ENCODE measurements at places on chromosomes 12 and 14. TPM values are rescaled to one million over a fixed set of nuclear protein-coding genes. Genes with fewer than 3 reads are reported as not detected.

PA2G4 gene
- polyA plus RNA-seq = 193 TPM

RERG gene
- polyA plus RNA-seq = not detected

KRT6A gene
- not detected for polyA plus RNA-seq

RAPGEF3 gene
- not detected for polyA plus RNA-seq

ZC3H10 gene
- polyA plus RNA-seq = 3.7 TPM

GRCh38 chr12:102653406-102653805 lies 173.0 kb upstream of the IGF1 start:
- DNase-seq = no peak

DNA sequence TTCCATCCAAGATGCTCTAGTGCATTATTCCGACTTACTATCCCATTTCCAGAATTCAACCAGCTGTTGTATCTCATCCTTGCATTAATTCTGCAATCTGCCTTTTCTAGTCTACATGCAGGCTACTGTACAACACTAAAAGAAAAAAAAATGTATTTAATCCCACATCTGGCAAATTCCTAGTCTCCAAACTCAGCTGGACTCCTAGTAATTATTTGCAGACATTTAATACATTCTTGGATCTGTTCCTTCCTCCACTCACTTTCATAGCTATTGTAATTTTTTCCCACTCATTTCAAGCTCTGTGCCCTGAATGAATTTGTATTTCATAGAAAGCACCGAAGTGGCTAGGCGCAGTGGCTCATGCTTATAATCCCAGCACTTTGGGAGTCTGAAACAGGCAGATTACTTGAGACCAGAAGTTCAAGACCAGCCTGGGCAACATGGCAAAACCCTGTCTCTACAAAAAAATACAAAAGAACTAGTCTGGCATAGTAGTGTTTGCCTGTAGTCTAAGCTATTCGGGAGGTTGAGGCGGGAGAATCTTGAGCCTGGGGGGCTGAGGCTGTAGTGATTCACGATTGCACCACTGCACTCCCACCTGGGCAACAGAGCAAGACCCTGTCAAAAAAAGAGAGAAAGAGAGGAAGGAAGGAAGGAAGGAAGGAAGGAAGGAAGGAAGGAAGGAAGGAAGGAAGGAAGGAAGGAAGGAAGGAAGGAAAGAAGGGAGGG lies 39.5 kb upstream of the YAF2 start:
- DNase-seq = no peak

DNA sequence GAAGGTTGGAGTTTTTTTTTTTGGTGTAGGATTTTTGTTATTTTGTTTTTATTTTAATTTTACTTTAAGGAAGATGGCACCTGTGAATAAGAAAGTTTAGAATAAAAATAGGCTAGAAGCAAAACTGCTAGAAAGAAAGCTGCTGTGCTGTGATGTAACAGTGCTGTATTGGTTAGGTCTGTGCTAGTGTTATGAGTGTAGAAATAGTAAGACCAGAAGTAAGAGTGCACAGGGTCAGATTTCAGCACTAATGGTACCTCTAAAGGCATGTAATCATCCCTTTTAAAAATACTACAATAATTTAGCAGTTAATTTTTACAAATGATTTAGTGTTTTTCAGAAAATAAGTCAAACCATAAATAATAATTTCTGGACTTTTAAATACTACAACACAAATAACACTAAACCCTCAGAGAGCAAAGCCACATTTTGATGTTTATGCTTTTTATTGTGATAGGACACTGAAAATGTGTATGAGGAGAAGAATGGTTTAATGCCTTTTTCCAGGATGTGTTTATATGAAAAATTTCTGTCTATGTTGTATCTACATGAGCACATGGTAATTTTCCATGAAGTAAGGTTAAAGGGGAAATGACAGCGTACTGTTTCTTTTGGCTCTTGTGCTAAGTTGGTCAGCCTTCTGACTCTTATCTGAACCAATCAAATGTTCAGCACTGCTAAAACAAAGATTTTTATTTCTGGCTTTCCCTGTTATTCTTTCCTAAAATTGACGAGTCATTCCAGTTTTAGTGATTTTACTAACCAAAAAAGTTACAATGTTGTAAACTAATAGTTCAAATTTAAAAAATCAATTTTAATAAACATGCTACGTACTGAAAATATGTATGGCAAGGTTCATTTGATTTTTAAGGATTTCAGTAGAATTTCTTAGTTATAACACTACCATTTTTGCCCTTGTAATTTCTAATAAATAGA lies 96.1 kb downstream of the PPHLN1 start:
- no peak for DNase-seq

DNA sequence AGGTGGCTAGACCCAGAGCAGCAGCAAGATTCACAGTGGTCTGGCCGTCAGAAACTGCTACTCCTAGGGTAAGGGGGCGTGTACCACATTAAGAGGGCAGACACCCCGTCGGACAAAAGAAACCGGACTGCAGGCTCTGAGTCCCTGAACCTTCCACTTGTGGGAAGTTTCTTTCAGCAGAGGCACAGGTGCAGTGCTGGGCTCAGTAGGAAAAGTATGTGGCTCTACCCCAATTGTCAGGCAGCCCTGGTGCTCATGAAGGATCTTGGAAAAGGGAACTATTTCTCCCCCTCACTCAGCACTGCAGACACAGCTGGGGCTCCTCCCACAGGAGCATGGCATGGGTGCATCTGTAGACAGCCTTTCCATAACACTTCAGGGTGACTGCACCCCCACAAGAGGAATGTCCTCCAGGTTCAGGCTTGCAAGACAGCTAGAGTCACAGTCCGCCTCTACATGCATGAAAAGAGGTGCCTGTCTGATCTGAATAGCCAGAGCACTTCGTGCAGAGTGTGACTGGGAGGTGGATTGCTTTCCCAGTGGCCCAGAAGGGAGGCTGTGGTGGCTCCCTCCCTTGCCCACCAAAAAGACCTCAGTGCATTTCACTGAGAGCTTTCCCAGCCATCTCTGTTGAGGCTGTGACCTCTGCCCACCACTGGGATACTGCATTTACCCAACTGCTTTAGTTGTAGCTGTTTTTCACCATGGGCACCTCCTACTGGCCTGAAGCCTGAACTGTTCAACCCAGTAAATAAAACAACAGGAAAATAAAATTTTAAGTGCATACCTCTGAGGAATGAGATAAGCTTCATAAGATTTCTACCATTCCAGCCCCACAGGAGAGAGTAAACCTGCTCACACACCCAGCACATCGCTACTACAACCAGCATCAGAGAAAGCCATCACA lies 14.2 kb downstream of the CEP128 start:
- DNase-seq = no peak

DNA sequence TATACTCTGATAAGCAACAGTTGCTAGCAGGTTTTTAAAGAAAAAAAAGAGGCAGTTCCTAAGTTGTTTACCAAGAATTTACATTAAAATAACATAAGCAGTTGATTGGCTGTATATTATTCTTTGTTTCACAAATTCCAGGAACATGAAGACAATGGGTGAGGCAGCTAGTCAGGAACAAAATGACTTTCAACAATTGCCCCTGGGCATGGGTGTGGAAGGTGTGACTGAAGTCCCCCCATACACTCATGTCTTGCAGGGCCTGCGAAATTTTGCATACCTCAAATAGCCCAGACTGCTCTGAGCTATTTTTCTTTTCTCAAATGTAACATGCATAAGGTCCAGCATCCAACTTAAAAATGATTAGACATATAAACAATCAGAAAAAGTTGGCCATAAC lies 267.2 kb upstream of the DIO3 start:
- no peak for DNase-seq

DNA sequence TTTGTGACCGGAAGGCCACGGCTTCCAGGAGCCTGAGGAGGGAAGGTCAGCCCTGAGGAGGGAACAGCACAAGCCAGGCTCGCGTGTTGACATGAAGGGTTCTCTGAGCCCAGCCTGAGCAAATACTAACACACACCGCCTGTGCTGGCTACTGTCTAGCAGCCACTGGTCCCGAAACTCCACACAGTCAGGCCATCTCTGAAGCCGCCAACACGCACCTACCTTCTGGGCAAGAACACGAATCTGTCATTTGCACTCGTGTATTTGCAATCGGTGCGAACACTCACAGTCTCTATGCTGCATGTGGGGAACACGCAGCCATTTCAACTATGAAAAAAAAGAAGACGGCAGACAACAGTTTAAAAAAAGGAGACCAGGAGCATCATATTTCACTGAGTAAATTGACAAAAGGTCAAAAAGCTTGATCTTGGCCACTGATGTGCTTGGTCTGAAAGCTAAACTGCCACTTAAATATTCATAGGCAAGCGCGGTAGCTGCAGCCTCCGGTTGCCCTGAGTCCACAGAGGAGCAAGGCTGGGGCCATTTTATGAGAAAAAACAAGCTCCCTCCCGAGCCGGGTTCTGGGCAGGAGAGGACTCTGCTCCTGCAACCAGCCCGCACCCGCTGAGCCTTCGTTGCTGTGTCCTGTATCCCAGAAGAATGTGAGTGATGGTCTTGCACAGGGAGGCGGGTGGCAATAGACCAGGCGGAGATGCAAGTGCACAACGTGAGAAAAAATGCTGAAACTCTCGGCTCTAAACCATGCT lies 57.8 kb downstream of the RIMBP2 start:
- DNase-seq = no peak

GRCh38 chr12:46266382-46266791 lies 2.5 kb downstream of the SLC38A1 start:
- DNase-seq = no peak

DNA sequence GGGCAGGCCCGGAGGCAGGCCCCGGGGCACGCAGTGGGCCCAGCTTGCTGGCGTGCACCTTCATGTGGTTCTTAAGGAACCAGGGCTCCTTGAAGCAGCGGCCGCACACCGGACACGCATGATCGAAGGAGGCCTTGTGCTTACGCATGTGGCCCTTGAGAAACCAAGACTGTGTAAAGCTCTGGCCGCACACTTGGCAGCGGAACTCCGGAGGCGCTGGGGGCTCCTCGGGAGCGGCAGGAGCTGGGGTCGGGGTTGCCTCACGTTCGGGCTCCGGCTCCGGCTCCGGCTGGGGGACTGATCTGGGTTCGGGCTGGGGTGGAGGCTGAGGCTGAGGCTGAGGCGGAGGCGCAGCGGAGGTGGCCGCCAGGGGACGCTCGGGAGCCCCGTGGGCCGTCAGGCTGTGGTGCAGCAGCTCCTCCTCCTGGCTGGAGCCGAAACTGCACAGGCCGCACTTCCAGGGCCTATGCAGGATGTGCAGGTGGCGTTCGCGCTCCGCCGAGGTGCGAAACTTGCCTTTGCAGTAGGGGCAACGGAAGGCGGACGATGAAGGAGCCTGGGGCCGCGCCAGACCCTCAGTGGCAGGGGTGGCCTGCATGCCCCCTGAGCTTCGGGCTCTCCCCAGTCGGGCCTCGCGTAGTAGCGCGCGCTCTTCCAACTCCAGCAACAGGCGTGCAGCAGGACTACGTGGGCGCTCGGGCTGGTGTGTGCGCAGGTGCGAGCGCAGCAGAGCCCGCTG lies 6.0 kb downstream of the ZNF219 start:
- DNase-seq = peak; percentile 91
